ENCODE measurements at places on chromosomes 12 and 14.
A peak's percentile ranks its signal among the peaks of the same experiment; 100 is the strongest.

DNA sequence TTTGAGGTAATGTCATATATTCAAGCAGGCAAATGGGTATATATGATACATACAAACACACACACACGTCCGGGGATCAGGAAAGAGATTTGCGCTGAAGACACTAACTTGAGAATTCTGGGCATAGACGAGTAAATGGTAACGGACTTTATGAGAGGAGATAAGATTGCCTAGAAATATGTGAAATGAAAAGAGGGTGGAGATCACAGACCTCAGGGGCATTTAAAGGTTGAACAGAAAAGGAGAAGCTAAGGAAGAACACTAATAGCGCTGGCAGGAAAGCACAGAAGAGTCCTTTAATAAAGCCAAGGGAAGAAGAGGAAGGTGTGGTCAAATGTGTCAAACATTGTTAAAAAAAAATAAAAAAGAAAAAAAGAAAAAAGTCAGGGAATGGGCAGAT, 13.1 kb downstream of the CRY1 start:
- no peak for DNase-seq

DNA sequence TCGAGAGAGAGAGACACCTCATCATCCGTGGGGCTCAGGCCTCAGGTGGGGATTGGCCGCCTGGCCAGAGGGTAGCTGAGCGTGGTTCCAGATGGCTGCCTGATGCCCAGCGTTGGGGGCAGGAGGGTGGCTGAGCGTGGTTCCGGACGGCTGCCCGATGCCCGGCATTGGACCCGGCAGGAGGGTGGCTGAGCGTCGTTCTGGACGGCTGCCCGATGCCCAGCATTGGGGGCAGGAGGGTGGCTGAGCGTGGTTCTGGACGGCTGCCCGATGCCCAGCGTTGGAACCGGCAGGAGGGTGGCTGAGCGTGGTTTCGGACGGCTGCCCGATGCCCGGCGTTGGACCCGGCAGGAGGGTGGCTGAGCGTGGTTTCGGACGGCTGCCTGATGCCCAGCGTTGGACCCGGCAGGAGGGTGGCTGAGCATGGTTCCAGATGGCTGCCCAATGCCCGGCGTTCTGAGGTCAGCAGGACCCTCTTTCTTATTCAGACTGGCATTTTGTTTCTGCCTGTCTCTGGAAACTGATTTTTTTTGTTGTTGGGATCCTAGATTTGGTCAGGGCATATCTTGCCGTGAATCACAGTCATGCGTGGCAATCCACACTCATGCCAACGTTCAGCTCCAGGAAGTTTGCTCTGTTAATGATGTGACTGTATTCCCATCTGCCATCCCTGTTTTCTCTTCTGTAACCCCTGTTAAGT, 40.7 kb downstream of the GALNT9 start:
- DNase-seq = no peak

DNA sequence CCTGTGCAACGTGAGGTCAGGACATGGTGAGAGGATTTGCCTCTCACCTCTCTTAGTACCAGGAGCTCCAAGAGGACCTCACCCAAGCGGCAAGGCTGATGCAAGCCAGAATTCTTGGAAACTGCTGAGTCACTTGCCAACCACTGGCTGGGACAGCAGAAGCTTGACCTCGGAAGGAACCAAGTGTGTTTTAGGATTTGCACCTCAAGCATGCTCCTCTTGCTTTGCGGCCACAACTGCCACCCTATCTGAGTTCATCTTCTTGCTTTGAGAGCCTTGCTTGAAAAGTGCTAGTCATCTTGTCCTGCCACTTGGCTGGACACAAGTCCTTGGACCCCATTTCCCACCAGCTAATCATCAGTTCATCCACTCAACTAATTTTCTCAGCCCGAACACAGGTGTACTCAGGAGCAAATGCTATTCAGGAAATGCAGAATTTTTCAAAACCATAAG, 195.8 kb downstream of the SLC25A21 start:
- peak; percentile 53 for DNase-seq

DNA sequence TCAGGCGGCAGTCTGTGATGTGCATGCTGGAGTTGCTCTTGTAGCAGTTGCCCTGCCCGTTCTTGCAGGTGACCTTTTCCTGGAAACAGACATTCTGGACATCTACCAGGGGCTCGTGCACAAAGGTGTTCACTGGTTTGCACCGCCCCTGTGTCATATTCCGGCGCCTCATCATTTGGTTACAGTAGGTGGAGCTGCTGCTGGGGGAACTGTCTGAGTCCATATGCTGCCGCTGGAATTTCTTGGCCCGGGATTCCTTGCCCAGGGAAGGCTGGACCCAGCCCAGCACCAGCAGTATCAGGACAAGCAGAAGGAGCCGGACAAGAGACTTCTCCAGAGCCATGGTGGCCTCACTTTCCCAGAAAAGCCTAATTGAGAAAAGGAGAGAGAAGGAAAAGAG, 918 bp downstream of the RNASE1 start:
- no peak for DNase-seq

DNA sequence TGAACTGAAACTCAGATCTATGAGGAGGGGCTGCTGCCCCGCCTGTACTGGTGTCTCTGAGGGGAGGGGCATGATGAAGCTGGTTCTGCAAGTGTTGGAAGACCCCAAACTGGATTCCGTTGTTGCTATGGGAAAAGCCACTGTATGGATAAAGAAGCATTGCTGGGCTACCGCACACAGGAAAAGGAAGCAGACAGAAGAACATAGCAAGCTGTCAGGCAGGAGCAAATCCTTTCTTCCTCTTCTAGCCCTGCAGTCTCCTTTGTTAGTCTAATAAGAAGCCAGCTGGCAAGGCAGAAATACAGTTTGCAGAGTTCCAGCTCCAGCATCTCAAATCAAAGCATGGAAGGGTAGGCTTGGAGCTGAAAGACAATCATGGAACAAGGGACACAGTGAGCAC, 26.3 kb upstream of the NR1H4 start:
- no peak for DNase-seq

DNA sequence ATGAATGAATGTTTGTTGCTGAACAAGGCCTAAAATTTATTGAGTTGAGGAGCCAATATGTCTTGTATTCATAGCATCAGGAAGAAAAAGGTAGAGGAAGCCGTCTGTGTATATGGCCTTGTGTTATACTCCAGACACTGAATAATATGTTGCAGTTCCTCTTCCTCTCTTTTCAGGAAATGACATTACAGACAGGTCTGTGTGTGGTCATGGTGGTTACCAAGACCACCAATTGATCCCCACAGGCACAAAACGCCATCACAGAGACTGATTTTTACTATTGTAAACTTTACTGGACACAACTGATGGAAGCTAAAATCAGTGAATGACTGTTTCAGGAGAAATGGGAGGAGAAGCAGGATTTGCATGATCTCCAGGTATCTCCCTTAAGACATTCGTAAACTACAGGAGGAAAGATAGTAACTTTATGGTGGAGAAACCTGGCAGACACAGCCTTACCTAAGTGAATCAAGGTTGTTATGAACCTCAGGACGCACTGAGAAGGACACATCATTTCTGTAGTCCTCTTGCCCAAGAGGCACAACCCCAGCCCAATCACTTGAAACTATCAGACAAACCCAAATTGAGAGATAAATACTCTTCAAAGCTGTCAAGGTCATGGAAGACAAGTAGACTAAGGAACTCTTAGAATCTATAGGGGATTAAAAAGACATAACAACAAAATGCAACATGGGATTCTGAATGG, 334.1 kb upstream of the RGS6 start:
- DNase-seq = no peak

- DNase-seq = no peak
These were observed 182.7 kb downstream of the PCNX1 start for GRCh38 chr14:71089971-71090370.

DNA sequence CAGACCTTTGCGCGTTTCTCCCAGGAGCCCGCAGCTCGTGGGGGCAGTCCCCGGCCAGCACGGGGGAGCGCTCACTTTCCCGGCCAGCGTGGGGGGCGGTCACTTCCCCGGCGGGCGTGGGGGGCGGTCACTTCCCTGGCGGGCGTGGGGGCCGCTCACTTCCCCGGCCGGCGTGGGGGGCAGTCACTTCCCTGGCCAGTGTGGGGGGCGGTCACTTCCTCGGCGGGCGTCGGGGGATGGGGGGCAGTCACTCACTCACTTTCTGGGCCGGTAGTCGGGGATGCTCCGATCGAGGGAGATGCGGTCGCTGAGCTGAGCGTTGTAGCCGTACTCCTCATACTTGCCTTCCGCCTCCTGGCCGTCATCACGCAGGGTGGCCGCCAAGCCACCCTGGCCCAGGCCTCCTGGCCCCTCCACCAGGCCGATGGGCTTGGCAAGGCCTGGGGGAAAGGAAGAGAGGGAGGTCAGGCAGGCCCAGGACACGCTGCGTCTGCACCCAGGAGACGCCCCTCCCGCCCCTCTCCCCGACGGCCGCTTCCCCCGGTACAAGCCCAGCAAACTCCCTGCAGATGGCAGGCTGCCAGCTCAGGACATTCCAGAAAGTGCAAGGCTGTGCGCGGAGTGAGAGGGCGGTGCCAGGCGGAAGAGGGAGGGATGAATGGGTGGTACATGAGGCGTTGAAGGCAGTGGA, 43.3 kb downstream of the GALNT9 start:
- peak; percentile 35 for DNase-seq

DNA sequence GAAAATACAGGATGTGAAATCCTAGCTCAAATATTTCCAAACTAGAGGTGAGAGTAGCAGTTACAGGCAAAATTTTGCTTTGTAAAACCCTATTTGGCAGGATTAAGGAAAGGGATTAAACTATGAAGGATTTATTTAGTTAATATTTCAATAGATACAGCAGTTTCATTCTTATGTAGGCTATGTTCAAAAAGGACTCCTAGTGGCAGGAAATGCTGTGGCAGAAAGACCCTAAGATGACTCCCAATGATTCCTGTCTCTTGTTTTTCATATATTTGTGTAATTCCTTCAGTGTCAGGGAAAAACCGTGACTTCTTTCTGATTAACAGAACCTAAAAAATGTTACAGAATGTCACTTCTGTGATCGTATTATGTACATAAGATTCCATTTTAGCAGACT, 299.5 kb upstream of the RPL10L start:
- no peak for DNase-seq

GRCh38 chr14:98185036-98185435, 1087.0 kb downstream of the BCL11B start:
- DNase-seq = no peak

DNA sequence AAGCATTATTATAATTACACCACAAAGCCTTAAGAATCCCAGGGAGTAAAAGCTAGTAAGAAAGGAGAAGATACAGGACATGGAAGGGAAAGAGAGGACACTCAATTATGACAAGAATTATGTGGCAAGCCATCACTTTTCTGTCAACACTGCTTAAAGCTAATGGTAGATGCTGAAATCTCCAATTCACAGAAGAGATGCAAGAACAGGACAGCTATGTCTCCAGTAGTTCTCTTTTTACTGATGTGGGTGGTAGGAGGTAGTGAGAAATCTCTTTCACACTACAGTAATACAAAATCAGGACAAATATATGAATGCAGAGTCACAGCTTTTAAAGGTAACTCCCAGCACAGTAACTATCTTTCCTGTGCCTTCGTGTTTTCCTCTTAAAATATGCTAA, 29.2 kb downstream of the CHD8 start:
- no peak for DNase-seq

GRCh38 chr12:77102691-77103090, 37.3 kb upstream of the E2F7 start:
- DNase-seq = peak; percentile 91

GRCh38 chr12:113129664-113130456, 5.7 kb downstream of the RASAL1 start:
- no peak for DNase-seq

DNA sequence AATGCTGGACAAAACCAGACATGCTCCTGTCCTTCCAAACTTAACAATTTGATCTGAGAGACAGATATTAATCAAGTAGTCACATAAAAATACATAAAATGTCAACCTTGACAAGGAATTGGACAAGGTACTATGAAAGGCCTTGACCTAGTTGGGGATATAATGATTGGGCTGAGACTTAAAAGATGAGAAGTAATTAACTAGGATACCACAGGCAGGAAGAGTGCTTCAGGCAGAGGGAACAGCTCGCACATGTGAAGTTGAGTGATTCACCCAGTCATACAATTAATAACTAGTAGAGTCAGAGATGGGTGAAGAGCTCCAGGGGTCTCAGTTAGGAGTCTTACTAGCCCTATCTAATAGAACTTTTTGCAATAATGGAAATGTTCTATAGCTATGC, 259.5 kb downstream of the MSRB3 start:
- DNase-seq = peak; percentile 46

DNA sequence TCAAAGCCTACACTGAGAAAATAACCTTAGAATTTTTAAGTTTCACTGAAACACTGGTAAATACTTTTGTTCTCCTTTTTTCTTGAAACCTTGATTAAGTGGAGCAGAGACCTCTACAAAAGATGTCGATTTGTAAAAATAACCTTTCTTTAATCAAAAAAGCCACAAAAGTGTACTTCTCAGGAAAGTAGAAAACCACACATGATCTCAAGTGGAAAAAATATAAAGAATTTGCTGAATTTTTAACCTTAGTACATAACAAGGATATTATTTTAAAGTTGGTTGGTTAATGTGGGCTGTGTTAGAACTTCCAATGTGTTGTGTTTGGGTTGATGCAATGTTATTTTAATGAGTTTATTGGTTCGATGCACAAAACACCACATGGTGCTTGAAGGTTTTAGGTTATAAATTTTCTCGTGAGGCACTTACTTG, 8.6 kb downstream of the LGR5 start:
- DNase-seq = peak; percentile 21

DNA sequence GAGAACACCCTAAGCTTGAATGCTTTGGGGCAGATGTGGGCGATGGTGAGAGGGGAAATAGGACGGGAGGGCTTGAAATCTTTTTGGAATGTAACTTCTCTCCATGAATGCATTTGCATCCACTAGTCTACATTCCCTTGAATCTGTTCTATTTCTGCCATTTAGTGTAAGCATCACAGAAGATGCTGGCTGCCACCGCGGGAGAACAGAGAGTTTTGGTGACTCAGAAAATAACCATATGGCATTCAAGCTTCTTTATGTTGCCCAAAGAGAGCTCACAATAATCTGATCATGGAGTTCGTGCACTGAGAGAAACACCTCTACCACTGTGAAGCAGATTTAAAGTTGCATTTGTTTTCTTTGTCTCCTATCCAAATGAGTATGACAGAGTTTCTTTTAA, 52.6 kb upstream of the OTX2 start:
- no peak for DNase-seq

- no peak for DNase-seq
These were observed 116.9 kb upstream of the ATF1 start for GRCh38 chr12:50647031-50647430.

GRCh38 chr12:32821293-32821692, 65.6 kb upstream of the YARS2 start:
- DNase-seq = peak; percentile 31

DNA sequence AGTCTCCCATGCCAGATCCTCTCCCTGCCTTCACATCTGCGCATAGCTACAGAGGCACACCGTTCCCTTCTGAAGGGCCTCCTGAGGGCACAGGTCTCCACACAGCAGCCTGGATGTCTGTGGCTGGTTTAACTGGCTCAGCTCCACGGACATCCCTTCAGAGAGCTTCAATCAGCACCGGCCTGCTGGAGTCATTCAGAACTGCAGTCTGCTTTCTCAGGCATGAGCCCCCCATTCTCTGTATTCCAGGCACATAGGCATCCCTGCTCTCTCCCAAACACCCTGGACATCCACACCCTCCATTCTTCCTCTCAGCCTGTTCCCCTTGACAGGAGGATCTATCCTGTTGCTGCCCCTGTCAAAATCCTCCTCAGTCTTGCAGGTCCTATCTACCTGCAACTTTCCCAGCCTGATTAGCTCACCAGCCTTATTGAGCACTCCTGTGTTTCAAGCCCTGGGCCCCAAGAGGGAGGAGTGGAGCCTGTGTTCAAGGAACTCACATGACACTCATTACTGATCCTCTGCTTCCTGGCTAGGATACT, 2.9 kb upstream of the DHRS2 start:
- DNase-seq = no peak

GRCh38 chr12:5716201-5716600, 228.9 kb downstream of the ANO2 start:
- peak; percentile 50 for DNase-seq
